Nucleus accumbens (tissue), 56 donors: ENCODE measurements at places on chromosomes 13 and 19.

DNA sequence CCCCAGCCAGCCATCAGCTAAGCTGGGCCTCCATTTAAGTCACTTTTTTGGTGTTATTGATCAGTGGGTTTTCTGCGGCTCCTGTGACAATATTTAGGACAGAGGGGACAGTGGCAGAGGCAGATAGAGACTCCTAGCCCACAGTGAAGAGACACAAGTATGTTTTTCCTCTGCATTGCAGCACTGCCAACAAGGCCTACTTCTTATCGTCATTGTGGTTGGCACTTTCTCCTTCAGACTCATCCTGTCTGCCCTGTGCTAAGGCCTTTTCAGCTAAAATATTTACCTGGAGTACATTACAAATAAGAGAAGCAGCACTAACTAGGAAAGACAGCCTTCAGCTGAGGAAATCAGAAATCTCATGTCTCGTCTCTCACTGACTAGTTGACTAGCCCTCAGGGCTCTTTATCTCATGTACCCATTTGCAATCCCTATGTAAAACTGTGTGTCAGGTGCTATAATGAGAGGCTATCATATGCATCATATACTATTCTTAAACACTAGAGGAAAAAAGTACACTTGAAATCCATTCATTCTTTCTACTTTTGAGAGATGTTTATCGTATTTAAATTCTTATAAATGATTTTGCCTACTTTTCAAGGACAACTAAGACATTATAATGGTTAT is 62.2 kb downstream of the ZAR1L start:
- DNase-seq: no peak

DNA sequence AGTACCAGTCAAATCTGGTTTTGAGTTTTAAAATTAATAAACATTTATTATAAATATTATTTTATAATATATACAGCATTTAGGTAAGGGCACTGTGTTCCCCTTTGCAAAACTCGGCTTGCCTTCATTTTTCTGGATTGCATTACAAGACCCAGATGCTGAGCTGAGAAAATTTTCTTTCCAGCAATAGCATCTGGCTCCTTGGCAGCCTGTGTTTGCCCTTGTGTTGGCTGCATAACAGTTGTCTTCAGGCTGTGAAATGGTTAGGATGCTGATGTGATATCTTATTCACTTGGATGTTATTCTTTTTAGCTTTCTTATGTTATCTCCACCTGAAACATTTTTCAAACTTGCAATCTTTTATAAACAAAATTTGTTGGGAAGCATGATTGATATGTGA is 784.4 kb downstream of the DACH1 start:
- DNase-seq: no peak

GRCh38 chr19:37902668-37903067 is 3.7 kb downstream of the WDR87 start:
- peak; percentile 52 for DNase-seq

GRCh38 chr19:1847684-1848398 is 442 bp downstream of the REXO1 start:
- DNase-seq: no peak
